Central memory CD4-positive, alpha-beta T cell (primary cell): ENCODE measurements at places on chromosomes 5 and 9.

- no peak for DNase-seq
Observed at GRCh38 chr9:11063263-11063662, 450.5 kb upstream of the PTPRD start.

DNA sequence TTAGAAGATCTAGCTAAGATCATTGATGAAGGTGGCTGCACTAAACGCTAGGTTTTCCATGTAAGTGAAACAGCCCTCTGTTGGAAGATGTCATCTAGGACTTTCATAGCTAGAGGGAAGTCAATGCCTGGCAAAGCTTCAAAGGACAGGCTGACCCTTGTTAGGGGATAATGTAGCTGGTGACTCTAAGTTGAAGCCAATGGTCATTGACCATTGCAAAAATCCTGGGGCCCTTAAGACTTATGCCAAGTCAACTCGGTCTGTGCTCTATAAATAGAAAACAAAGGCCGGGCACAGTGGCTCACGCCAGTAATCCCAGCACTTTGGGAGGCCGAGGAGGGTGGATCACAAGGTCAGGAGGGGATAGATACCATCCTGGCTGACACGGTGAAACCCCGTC is 26.6 kb upstream of the FIBCD1 start:
- no peak for DNase-seq

GRCh38 chr9:72667181-72667580 is 145.8 kb downstream of the TMC1 start:
- no peak for DNase-seq

- peak; percentile 51 for DNase-seq
Observed at GRCh38 chr5:157718519-157718918, 12.7 kb upstream of the THG1L start.

GRCh38 chr9:14347406-14348122 is 33.6 kb upstream of the NFIB start:
- no peak for DNase-seq

- no peak for DNase-seq
Observed at GRCh38 chr9:114246558-114246957, 76.3 kb upstream of the ORM1 start.

DNA sequence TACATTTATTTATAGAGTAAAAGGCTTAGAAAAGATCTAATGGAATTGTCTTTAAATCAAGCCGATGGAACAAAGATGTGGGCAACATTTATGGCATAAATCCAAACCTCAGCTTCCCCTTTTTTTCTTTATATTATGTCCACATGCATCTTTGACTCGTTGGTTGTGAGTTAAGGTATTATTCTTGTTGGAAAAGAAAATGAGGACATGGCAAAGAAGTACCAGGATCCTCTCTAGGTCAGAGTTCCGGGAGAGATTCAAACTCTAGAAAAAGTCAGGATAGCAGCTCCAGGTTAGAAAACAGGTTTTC is 508 bp upstream of the NME5 start:
- DNase-seq = no peak

- no peak for DNase-seq
Observed at GRCh38 chr5:81606150-81606549, 144.7 kb downstream of the SSBP2 start.

DNA sequence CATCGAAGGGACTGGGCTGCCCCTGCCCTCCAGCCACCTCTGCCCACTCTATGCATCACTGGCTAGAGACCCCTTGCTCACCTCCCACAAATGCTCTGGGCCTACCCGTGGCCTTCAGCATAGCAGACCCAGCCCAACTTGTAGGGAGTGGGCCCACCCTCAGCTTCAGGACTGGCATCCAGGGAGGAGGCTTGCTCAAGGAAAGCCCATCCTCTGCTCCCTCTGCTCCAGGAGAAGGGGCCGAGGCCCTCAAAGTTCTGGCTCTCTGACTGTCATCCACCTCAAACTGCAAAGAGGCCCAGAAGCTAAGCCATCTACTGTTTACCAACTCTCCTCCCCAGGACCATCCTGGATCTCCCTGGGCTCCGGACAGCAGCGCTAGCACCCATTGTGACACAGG is 84.5 kb downstream of the C5orf15 start:
- no peak for DNase-seq

GRCh38 chr9:77510666-77511065 is 137.5 kb downstream of the GNA14 start:
- no peak for DNase-seq

DNA sequence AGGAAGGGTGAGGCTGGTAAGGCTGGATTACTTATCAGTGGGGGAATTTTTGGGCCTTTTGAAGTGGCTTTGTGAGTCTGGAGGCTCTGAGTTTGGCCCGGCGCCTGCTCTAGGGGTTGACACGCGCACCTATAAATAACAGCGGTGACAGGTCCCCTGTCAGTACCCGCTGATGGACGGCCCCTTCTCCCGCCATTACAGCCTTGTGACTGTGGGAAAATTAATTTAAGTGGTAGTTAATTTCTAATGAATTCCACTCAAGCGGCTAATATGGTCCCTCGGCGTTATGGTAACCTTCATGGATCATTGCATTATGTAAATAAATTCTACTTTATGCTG is 16.5 kb downstream of the MRPL36 start:
- DNase-seq = no peak

GRCh38 chr5:43236653-43237355 is 44.8 kb downstream of the NIM1K start:
- no peak for DNase-seq

GRCh38 chr5:132655821-132656773 is 1.9 kb upstream of the IL13 start:
- DNase-seq = no peak

- DNase-seq = no peak
Observed at GRCh38 chr9:108885643-108886348, 23.7 kb downstream of the ACTL7A start.

- DNase-seq = no peak
Observed at GRCh38 chr5:131530706-131531331, 104.2 kb downstream of the RAPGEF6 start.

DNA sequence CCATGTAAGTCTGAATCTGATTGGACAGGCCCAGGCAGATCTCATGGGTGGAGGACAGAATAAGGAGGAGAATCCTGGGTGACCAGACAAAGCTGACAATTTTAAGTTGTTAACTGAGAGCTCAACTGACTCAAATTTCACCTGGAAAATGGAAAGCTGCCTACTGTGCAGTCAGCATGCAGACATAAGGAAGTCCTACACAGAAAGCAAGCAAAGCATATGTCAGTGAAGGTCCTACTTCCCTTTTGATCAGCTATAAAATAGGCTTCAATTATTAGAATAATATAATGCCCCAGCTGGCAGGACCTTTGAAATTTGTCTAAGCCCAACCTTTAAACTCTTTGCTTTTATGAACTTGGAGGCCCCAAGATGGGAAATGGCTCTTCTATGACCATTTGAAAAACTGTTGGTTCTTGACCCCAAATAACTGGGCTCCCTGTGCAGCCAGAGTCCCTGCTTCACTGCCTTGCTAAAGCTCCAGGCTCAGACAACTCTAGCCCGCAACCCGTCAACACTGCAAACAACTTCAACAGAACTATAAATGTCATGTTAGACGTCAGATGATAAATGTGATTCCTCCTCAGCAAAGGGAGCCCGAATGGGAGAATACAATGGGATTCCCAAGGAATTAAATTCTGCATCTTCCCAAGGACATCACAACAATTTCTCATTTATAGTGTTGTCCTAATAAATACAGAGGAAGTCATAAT is 118.9 kb upstream of the ADRA1B start:
- no peak for DNase-seq

DNA sequence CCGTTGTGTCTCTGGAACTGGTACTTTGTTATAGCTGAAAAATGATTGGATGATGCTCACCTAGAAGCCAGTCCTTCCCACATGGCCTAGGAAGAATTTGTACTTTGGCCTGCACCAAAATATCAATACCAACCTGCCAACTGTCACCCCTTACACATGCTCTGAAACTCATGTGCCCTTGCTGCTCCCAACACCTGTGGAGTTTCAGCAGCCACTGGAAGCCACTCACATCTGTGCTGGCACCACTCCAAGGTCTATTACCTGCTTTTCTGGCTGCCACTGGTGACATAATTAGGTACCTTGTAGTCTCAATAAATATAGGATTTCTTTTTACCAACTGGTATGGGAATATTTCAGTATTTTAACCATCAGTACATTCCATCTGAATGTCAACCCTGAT is 363.6 kb downstream of the SH3GL2 start:
- no peak for DNase-seq

DNA sequence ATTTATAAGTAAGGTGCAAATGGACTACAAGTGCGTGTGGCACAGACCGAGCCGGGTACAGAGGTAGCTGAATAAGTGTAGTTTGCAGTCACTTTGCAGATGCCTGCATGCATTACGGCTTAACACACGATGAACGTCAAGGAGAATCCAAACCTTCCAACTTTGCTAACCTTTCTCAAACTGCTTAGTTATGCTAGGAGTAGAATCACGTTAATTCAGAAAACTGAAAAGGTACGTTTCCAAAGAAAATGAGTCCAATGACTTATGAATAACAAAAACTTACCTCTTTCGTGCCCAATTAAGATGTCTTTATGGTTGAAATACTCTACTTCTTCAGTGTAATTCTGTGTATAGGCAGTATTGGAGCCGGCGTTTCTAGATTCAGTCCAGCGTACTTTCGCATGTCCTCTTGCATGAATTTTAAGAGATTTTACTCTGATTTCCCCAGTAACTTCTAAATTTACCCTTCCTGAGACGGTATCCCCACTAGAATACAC is 539 bp downstream of the ARRDC3 start:
- peak; percentile 41 for DNase-seq

DNA sequence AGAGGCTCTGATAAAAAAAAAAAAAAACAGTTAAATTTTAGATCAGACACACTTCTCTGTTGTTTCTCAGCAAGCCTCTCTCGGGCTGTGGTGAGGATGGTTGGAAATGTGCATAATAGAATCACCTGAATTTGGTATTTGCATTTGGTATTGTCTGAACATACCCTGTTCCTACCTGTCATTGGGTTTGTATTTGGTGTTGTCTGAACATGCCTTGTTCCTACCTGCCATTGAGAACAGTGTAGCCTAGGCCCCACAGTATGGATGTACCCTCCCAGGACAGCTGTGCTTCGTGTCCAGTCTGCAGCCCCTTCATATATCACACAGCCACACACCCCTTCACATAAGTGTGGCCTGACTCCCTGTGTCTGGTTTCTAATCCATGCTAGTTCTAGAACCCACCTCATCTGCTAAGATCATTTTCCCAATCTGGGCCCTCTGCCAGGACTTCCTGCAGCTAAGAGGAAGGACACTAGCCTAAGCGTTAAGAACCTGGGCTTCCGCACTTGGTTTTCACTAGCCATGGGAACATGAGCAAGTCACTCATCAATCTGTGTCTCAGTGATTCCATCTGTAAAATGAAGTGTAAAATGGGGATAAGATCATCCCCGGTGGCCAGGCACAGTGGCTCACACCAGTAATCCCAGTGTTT is 49.2 kb downstream of the ITGA2 start:
- no peak for DNase-seq

DNA sequence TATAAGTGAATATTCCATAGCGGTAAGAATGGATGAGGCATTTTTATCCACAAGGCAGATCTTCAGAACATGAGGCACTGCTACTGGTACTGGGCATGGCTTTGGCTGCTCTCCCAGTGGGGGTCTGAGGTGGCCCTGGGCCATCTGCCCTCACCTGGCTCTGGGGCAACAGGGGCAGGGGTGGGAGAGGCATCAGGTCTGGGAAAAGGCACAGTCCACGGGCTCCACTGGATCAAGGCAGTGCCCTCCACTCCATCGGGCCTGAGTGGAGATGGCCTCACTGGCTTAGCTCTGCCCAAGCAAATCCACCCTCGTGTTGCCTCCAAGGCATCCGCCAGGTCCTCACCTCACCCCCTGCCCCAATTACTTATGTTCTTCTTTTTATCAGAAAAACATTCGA is 10.9 kb upstream of the NKD2 start:
- DNase-seq = no peak

- no peak for DNase-seq
Observed at GRCh38 chr5:61906820-61907219, 399.2 kb upstream of the KIF2A start.

GRCh38 chr9:82254646-82255367 is 266.2 kb downstream of the SPATA31D1 start:
- no peak for DNase-seq

GRCh38 chr5:116944183-116944582 is 369.6 kb upstream of the SEMA6A start:
- DNase-seq = no peak

- no peak for DNase-seq
Observed at GRCh38 chr5:157611571-157612476, 36.2 kb upstream of the ADAM19 start.

DNA sequence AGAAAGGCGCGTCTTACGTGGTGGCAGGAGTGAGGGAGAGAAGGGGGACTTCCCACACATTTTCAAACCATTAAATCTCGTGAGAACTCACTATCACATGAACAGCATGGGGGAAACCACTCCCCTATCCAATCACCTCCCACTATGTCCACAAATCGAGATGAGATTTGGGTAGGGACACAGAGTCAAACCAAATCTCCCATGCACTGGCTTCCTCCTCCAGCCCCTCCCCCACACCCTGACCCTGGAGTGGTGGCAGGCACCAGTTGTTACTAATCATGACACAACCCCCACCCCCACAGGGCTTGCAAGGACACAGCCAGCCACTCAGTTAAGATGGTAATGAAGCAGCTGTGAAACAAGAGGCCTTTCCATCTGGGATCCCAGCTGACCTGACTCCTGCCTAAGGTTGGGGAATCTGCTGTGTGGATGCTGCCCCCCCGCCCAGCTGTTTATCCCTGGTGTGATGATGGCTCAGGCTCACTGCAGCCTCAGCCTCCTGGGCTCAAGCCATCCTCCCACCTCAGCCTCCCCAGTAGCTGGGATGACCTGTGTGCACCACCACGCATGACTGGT is 57.1 kb upstream of the FUBP3 start:
- DNase-seq = no peak

- no peak for DNase-seq
Observed at GRCh38 chr9:126146254-126147145, 180.1 kb upstream of the MVB12B start.

- DNase-seq = no peak
Observed at GRCh38 chr5:144913661-144914060, 743.0 kb downstream of the KCTD16 start.
